ENCODE measurements at places on chromosomes 16 and 17.

GRCh38 chr16:88815901-88816589 lies 4.3 kb upstream of the APRT start:
- DNase-seq = peak; percentile 47

GRCh38 chr16:60729051-60729450 lies 1307.2 kb downstream of the CDH8 start:
- no peak for DNase-seq

GRCh38 chr17:75996665-75997590 lies 3.7 kb upstream of the CDK3 start:
- DNase-seq = no peak

- DNase-seq = no peak
These were observed 2.7 kb downstream of the CCL5 start for GRCh38 chr17:35877345-35878029.

GRCh38 chr16:23527961-23528643 lies 17.8 kb upstream of the GGA2 start:
- no peak for DNase-seq

- no peak for DNase-seq
These were observed 145.3 kb upstream of the LHX1 start for GRCh38 chr17:36791942-36792475.

- no peak for DNase-seq
These were observed 1.2 kb upstream of the SHISA9 start for GRCh38 chr16:12900156-12900555.

Measured in NCI-H2081 (cell line).